Activated T-cell treated with anti-CD3 and anti-CD28 coated beads, Interleukin-2, amount 50 U/mL, for 72 hours (primary cell): ENCODE measurements at places on chromosomes 3 and 15. TPM values are rescaled to one million over a fixed set of nuclear protein-coding genes. Genes with fewer than 3 reads are reported as not detected.
A peak's percentile ranks its signal among the peaks of the same experiment; 100 is the strongest.

FBN1 gene
- total RNA-seq, result 0.50 TPM

GRCh38 chr3:168431491-168431890, 335.8 kb upstream of the GOLIM4 start:
- H3K27ac ChIP-seq, result no peak overlapping the region
- no peaks in the 10 kb centered on the region for H3K36me3 ChIP-seq
- DNase-seq, result no peak
- H3K4me1 ChIP-seq, result no peaks in the 10 kb centered on the region

DNA sequence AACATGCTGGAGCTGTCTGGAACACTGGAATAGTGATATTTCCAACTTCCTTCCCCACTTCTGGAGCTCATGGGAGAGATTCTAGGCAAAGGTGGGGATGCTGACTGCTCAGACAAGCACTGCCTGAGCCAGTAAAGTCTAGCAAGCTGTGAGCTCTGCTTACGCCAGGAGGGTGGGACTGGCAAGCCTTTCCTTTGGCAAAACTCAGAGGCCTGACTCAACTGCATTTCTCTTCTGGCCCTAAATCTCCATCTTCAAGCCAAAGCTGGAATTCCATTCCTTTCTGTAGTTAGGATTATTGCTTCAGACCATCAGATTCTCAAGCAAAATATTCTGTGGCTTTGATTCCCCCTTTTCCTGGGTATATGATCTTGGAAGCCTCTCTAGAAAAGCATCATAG, 20.3 kb upstream of the EPB42 start:
- no peak for DNase-seq

DNA sequence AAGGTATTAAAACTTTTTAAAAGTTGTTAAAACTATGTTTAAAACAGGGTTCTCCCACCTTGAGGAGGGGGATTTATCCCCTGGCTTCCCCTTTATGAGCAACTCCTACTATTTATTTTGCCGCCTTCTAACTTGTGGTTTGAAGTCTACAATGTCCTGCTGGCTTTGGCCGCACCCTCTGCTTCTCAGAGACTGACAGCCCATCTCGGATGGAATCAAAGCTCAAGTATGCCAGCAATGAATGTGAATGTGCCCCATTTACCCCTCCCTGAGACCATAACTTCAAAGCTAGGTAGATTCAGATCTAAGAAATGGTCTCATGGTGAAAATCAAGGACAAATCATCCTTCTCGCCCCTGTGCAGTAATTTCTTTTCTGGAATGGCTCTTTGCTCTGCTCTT, 10.3 kb downstream of the ZBTB38 start:
- H3K4me1 ChIP-seq, result peaks cover 59% of the 10 kb centered on the region
- peak overlapping the region; percentile 91 for H3K27ac ChIP-seq
- H3K27me3 ChIP-seq, result no peaks in the 10 kb centered on the region
- H3K36me3 ChIP-seq, result peaks cover 2% of the 10 kb centered on the region
- DNase-seq, result no peak

ARHGEF3 gene
- total RNA-seq, result 43.6 TPM

DNA sequence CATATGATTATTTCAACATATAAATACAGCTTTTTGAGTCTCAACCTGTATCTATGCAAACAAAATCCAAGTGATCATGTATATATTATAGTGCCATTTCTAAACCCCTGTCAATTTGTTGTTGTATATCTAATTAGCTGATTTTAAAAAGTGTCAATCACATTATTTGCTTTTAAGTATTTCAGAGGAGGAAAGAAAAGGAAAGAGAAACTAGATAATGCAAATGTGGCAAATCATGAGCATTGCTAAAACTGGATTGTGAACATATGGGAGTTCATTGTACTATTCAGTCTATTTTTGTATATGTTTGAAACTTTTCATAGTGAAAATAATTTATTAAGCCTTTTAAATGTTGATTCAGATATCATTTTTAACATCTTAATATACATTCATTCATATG, 190.7 kb downstream of the ZIC4 start:
- H3K36me3 ChIP-seq, result no peaks in the 10 kb centered on the region
- DNase-seq, result no peak
- H3K27ac ChIP-seq, result no peak overlapping the region
- no peaks in the 10 kb centered on the region for H3K4me1 ChIP-seq
- no peaks in the 10 kb centered on the region for H3K27me3 ChIP-seq

DNA sequence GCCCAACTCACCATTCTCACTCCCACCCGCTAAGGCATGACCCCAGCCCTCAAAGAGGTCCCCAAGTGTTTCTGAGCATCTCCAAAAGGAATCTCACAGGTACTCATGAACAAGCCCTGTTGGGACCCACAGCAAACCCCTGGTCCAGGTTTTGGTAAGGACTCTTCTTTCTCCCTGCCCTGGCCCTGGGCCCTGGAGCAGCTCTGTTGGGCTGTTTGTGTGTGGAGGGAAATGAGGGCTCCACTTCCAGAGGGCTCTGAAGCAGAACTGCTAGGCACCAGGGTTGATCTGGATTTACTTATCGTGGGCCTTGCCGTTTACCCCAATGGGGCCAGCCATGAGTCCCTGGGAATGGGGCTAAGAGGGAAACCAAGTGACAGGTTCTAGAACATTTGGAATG, 92.9 kb downstream of the TLE3 start:
- DNase-seq, result no peak
- no peaks in the 10 kb centered on the region for H3K36me3 ChIP-seq
- H3K4me3 ChIP-seq, result no peak overlapping the region
- no peaks in the 10 kb centered on the region for H3K4me1 ChIP-seq

- H3K4me1 ChIP-seq, result peaks cover 7% of the 10 kb centered on the region
- no peak for DNase-seq
- H3K4me3 ChIP-seq, result no peak overlapping the region
- H3K27me3 ChIP-seq, result no peaks in the 10 kb centered on the region
- H3K27ac ChIP-seq, result no peak overlapping the region
Observed at GRCh38 chr3:10137178-10137577, 4.4 kb upstream of the VHL start.

GRCh38 chr15:31964586-31965307, 65.6 kb upstream of the CHRNA7 start:
- H3K4me1 ChIP-seq, result no peaks in the 10 kb centered on the region
- H3K36me3 ChIP-seq, result no peaks in the 10 kb centered on the region
- peaks cover 22% of the 10 kb centered on the region for H3K27me3 ChIP-seq
- H3K4me3 ChIP-seq, result no peak overlapping the region
- no peak for DNase-seq

DNA sequence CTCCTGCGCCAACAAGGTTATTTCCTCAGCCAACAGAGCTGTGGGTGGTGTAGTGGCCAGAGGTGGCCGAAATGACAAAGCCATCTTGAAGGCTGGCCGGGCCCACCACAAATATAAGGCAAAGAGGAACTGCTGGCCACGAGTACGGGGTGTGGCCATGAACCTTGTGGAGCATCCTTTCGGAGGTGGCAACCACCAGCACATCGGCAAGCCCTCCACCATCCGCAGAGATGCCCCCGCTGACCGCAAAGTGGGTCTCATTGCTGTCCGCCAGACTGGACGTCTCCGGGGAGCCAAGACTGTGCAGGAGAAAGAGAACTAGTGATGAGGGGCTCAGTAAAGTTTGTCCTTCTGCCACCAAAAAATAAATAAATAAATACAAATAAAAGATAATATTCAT, 481.4 kb upstream of the NAALADL2 start:
- no peaks in the 10 kb centered on the region for H3K27me3 ChIP-seq
- H3K4me1 ChIP-seq, result no peaks in the 10 kb centered on the region
- no peaks in the 10 kb centered on the region for H3K36me3 ChIP-seq
- no peak overlapping the region for H3K4me3 ChIP-seq
- no peak for DNase-seq

GRCh38 chr3:54891540-54891897, 36.3 kb downstream of the LRTM1 start:
- H3K27ac ChIP-seq, result no peak overlapping the region
- no peak overlapping the region for H3K4me3 ChIP-seq
- no peaks in the 10 kb centered on the region for H3K27me3 ChIP-seq
- DNase-seq, result no peak
- H3K36me3 ChIP-seq, result no peaks in the 10 kb centered on the region
- no peaks in the 10 kb centered on the region for H3K4me1 ChIP-seq

SLC12A8 gene
- total RNA-seq, result 0.53 TPM

MFAP1 gene
- 34.1 TPM for total RNA-seq

KBTBD8 gene
- 14.7 TPM for total RNA-seq

DNA sequence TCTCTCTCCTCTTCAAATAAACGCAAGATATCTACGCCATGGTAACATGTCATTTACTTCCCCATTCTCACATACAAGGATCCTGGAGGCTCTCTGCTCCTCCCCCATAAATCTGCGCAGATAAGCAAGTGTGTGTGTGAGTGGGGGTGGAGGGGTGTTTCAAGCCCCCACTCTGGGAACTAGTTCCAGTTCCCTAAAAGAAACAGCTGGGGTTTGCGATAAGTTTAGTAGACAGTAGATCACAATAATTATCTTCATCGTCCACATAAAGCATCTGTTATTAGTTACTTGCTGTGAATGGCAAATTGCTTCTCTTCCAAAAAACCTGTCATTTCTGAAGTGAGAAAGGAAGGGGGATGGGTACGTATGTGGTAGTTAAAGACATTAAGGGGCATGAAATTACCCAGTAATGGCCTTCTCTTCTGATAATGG, 79.8 kb downstream of the RBPMS2 start:
- no peaks in the 10 kb centered on the region for H3K27me3 ChIP-seq
- peaks cover 82% of the 10 kb centered on the region for H3K4me1 ChIP-seq
- peaks cover 3% of the 10 kb centered on the region for H3K36me3 ChIP-seq
- DNase-seq, result no peak
- H3K27ac ChIP-seq, result no peak overlapping the region

GRCh38 chr3:36875397-36875796, 69.5 kb downstream of the TRANK1 start:
- no peak overlapping the region for H3K27ac ChIP-seq
- H3K4me3 ChIP-seq, result no peak overlapping the region
- no peaks in the 10 kb centered on the region for H3K27me3 ChIP-seq
- no peaks in the 10 kb centered on the region for H3K36me3 ChIP-seq
- H3K4me1 ChIP-seq, result peaks cover 23% of the 10 kb centered on the region
- DNase-seq, result no peak

DNA sequence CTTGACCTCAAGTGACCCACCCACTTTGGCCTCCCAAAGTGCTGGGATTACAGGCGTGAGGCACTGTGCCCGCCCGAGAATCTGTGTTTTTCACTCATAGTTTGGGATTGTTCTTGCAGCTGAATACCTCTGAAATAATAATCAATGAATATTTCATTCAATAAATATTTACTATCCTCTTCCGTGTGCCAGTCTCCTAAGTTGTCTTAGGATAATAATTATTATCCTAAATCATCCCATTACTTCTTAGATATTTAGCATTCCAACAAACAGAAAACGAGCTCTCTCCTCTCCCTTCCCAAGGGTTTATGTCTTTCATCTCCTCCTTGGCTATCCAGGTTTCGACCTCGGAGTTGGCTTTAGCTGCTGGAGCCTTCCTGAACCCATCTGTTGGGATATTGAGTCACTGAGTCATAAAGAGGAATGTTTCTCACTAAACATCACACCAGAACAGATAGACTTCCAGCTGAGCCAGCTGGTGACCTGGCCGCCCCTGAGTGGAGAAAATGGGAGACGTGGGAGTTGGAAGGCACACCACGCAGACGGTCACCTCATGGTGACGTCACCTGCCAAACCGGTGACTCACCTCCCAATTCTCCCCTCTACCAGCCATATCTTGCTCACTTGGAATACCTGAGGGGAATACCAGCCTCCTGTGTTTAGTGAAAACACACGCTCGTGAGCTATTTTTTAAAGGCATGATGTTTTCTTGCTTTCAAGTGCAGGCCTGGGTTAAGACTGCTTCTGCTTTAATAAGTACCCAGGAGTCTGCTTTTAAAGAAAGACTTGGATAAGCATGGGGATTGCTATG, 43.9 kb downstream of the BHLHE40 start:
- no peaks in the 10 kb centered on the region for H3K27me3 ChIP-seq
- peak overlapping the region; percentile 89 for H3K27ac ChIP-seq
- DNase-seq, result peak; percentile 58
- peaks cover 96% of the 10 kb centered on the region for H3K4me1 ChIP-seq

DNA sequence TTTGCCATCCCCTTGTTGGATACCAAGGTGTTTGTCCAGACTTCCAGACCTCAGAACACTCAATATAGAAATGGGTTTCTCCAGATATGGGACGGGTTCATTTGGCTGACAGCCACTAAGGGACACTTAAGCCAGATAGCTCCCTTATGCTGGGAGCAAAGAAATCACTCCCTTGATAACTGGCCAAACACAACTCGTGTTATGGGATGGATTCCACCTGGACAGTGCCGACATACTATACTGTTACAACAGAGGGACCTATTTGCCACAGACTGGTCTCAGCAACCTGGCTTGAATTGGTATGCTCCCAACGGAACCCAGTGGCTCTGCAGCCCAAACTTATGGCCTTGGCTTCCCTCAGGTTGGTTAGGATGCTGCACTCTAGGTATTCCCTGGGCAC, 114.0 kb upstream of the PLCL2 start:
- no peak for DNase-seq
- no peak overlapping the region for H3K27ac ChIP-seq
- H3K27me3 ChIP-seq, result no peaks in the 10 kb centered on the region
- H3K4me3 ChIP-seq, result no peak overlapping the region

SLC51A gene
- total RNA-seq, result not detected

DNA sequence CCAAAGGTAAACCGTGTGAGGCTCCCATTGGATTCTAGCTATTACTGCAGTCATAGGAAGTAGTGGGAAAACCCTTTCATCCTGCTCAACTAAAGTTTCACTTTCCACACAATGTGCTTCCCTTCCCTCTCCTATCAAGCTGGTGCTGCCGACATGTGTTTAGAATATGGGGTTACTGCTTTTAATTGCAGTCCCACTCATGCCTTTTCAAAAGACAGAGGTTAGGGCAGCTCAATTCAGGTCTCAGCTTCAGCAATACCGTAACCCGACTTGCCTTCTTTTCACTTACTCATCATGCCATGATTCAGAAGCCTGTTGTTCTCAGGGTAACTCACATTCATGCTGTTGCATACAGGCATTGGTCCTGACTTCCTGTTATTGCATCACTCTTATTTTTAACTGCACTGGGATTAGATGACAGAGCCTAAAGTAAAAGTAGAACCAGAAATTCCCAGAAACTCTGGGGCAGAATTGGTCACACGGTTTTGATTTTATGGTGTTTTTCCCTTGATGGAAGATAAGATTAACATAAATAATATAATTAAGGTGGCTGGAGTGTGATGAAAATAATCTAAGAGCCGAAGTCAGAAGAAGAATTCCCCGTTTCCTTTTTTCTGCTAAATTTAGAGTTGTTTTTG, 45.7 kb downstream of the C2CD4B start:
- H3K27me3 ChIP-seq, result peaks cover 5% of the 10 kb centered on the region
- no peaks in the 10 kb centered on the region for H3K36me3 ChIP-seq
- peak overlapping the region; percentile 42 for H3K4me3 ChIP-seq
- H3K27ac ChIP-seq, result peak overlapping the region; percentile 79

DNA sequence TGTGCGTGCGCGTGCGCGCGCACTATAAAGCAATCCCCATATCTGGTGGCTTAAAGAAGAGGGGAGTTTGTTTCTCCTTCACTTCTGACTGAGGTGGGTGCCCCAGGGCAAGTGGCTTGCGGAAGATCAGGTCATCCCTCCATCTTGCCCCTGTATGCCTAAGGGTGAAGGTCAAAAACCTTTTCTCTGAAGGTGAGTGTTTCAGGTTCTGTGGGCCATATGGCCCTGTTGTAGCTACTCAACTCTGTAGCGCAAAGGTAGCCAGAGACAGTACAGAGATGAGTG, 5.5 kb downstream of the ABTB1 start:
- no peak overlapping the region for H3K4me3 ChIP-seq
- no peaks in the 10 kb centered on the region for H3K36me3 ChIP-seq
- no peaks in the 10 kb centered on the region for H3K27me3 ChIP-seq
- peaks cover 31% of the 10 kb centered on the region for H3K4me1 ChIP-seq
- no peak overlapping the region for H3K27ac ChIP-seq

GRCh38 chr3:55172913-55173312, 245.1 kb upstream of the LRTM1 start:
- H3K36me3 ChIP-seq, result no peaks in the 10 kb centered on the region
- DNase-seq, result no peak
- H3K27me3 ChIP-seq, result no peaks in the 10 kb centered on the region
- H3K27ac ChIP-seq, result no peak overlapping the region

TTBK2 gene
- 23.4 TPM for total RNA-seq
